Kidney (tissue), 22 donors: ENCODE measurements at places on chromosomes 16 and 17. TPM values are rescaled to one million over a fixed set of nuclear protein-coding genes. Genes with fewer than 3 reads are reported as not detected.
A peak's percentile ranks its signal among the peaks of the same experiment; 100 is the strongest.

DNA sequence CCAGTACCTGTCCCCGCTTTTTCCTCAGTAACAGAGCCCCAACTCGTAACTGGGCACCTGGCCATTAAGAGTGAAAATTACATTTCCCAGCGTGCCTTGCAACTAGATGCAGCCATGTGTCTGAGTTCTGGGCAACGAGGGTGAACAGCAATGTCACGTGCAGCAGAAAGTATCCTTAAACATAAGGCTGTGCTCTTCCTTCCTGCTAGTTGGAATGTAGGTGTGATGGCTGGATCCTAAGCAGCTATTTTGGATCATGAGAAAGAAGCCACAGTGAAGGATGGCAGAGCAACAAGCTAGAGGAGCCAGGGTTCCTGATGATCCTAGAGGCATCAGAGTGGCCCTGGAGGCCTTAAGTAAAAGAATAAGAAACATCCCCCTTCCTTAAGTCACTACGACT is 36.0 kb downstream of the ACTG1 start:
- no peak overlapping the region for H3K4me3 ChIP-seq
- H3K27me3 ChIP-seq: no peaks in the 10 kb centered on the region
- H3K36me3 ChIP-seq: no peaks in the 10 kb centered on the region
- no peaks in the 10 kb centered on the region for H3K4me1 ChIP-seq
- H3K27ac ChIP-seq: no peak overlapping the region
- no peak for DNase-seq

DNA sequence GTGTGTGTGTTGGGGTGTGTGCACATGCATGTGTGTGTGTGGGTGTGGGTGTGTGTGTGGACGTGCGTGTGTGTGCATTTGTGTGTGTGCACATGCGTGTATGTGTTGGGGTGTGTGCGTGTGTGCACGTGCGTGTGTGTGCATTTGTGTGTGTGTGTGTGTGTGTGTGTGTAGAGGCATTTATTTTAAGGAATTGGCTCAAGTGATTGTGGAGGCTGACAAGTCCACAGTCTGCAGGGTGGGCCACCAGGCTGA is 37.9 kb upstream of the JPH3 start:
- DNase-seq: no peak
- no peak overlapping the region for H3K4me3 ChIP-seq
- no peak overlapping the region for H3K27ac ChIP-seq
- no peaks in the 10 kb centered on the region for H3K36me3 ChIP-seq
- peaks cover 6% of the 10 kb centered on the region for H3K4me1 ChIP-seq

DNA sequence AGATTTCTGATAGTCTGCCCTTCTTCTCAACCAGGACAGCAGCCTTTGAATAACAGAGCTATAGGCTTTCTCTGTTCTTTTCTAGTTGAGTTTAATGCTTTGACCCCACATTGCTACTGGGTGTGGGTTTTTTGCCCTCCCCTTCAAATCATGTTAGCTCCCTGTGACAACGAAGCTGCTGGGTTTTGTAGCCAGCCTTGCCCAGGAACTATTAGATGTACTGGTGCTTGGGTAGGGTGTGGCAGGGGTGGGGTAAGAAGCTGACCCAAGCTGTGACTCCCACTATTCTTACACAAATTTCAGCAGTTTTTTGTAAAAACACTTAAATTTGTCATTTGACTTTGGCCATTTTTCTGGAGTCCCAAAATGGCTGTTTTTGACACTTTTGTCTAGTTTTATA is 69.7 kb downstream of the NLK start:
- H3K36me3 ChIP-seq: no peaks in the 10 kb centered on the region
- H3K4me3 ChIP-seq: no peak overlapping the region
- peaks cover 19% of the 10 kb centered on the region for H3K4me1 ChIP-seq
- DNase-seq: no peak

The CA7 gene
- polyA plus RNA-seq: not detected

DNA sequence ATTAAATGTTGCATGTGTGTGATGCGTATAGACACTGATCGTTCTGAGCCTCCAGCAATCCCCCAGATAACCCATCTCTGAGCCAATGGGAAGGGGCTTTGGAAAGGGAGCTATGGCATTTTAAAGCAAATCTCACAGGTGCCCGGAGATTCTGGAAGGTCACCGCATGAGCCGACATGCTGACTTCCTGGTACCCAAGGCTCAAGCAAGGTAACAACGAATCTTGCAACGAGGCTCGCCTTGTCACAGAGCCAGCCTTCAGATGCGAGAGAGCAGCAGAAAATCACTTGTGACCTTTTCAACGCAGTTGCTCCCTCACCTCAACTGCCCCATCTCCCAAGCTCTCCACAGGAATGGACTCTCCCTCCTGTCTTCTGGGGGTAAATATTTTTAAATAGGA is 154.8 kb upstream of the CDH5 start:
- no peak overlapping the region for H3K27ac ChIP-seq
- no peaks in the 10 kb centered on the region for H3K36me3 ChIP-seq
- no peaks in the 10 kb centered on the region for H3K27me3 ChIP-seq

The NAGS gene
- polyA plus RNA-seq: 8.7 TPM

The RNU2-1 gene
- not detected for polyA plus RNA-seq

DNA sequence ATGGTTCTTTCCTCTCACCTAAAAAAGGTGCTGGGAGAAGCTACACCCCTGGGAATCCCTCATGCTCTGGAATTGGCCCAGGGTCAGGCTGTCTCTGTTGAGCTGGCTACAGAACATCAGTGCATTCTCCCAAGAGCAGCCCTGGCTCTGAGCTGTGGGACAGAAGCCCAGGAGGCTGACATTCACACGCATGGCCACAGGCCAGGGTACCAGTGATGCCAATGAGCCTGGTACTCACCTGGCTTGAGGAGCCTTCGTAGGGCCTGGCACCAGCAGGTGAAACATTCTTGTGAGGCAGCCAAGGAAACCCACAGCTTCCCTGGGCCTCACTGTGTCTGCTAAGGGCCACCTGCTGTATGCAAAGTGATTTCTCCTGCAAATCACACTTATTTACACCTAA is 121.7 kb upstream of the CCL2 start:
- H3K27ac ChIP-seq: no peak overlapping the region
- H3K27me3 ChIP-seq: no peaks in the 10 kb centered on the region
- no peaks in the 10 kb centered on the region for H3K36me3 ChIP-seq
- no peaks in the 10 kb centered on the region for H3K4me1 ChIP-seq
- H3K4me3 ChIP-seq: no peak overlapping the region
- no peak for DNase-seq

- no peak overlapping the region for H3K4me3 ChIP-seq
- DNase-seq: no peak
- no peaks in the 10 kb centered on the region for H3K4me1 ChIP-seq
- no peak overlapping the region for H3K27ac ChIP-seq
- no peaks in the 10 kb centered on the region for H3K27me3 ChIP-seq
- no peaks in the 10 kb centered on the region for H3K36me3 ChIP-seq
Observed at GRCh38 chr17:69960755-69961154, 114.3 kb upstream of the KCNJ16 start.

DNA sequence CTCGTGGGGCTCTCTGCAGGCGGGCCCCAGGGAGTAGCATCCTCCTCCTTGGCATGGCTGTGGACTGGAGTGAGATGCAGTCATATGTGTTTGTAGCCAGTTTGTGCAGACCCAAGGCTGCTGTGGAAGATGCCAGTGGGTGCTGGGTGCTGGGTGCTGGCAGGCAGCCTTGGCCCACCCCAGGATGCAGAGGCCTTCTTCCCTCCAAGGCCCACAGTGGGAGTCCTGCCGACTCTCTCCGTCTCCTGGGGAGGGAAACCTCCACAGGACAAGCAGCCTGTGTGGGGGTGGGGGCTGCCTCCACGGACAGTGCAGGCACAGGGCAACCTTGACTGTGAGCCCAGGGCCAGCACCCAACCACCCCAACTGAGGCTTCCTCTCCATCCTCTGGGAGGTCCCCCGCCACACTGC is 13.8 kb upstream of the TMEM92 start:
- no peaks in the 10 kb centered on the region for H3K4me1 ChIP-seq
- H3K4me3 ChIP-seq: no peak overlapping the region
- H3K27me3 ChIP-seq: no peaks in the 10 kb centered on the region
- no peak for DNase-seq

- no peak for DNase-seq
- H3K27me3 ChIP-seq: no peaks in the 10 kb centered on the region
- H3K27ac ChIP-seq: peak overlapping the region; percentile 74
- H3K4me1 ChIP-seq: peaks cover 4% of the 10 kb centered on the region
- H3K36me3 ChIP-seq: no peaks in the 10 kb centered on the region
Observed at GRCh38 chr16:79437764-79438751, 162.5 kb downstream of the MAF start.

DNA sequence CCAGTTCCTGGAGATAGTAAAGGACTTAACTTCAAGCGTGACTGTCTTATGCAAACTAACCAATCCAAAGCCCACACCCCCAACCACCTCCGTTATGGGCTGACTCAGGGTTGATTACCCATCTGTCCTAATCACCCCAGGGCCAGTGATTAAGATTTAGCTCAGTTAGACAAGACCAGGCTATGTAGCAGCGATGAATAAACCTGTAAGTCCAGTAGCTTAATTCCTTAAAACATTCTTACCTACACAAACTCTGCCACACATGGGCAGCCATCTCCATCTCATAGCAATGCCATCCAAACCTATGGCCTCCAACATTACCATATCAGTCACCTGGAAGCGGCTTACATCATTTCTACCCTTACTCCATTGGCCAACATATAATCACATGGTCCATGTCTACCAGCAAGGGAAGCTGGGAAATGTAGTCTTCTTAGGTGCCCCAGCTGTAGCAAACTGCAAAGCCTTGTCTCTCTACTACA is 266.7 kb downstream of the SHISA9 start:
- no peak overlapping the region for H3K4me3 ChIP-seq
- H3K36me3 ChIP-seq: no peaks in the 10 kb centered on the region
- H3K4me1 ChIP-seq: no peaks in the 10 kb centered on the region
- H3K27ac ChIP-seq: no peak overlapping the region
- H3K27me3 ChIP-seq: no peaks in the 10 kb centered on the region
- peak; percentile 67 for DNase-seq

The DHRS7C gene
- not detected for polyA plus RNA-seq

DNA sequence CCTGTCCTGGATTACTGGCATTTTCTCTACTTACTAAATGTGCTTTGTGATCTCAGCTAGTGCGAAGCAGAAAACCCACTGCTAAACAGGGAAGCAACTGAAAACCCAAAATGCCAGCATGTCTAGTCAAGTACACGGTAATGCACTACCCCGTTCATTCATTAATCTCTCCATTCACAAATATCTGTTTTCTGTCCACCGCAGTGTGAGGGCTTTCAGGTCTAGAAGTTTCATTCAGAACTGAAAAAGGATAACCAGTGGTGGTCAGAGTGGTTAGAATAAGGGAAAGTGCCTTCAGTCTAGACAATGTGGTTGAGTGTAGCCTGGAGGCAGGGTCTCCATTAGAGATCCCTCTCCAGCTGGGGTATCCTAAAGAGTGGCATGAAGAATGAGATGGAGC is 68.3 kb downstream of the C17orf67 start:
- no peak overlapping the region for H3K4me3 ChIP-seq
- no peak for DNase-seq
- H3K4me1 ChIP-seq: no peaks in the 10 kb centered on the region
- no peaks in the 10 kb centered on the region for H3K36me3 ChIP-seq
- no peak overlapping the region for H3K27ac ChIP-seq

DNA sequence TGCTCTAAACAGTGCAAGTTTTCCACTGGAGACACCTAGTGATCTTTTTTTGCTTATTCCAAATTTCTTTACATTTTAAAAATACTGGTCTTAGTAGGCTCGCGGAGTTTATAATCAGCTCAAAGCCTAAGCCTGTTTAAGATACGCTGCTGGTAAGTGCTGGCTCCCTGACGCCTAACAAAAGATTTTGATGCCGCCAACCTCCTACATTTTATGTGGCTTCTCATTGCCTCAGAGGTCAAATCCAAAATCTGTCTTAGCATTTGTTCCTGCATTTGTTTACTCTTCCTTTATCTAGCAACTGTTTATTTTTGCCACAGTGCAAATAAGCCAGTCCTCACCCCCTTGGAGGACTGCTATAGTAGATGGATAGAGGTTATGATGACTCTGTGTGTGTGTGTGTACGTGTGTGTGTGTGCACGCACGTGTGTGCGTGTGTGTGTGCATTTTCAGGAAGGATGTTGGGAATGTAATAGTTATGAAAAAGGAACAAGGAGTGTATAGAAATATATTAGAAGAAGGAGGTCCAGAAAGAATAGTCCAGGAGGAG is 24.8 kb downstream of the HS3ST3B1 start:
- DNase-seq: no peak
- H3K36me3 ChIP-seq: no peaks in the 10 kb centered on the region
- H3K27ac ChIP-seq: no peak overlapping the region

- DNase-seq: no peak
- no peak overlapping the region for H3K27ac ChIP-seq
- peaks cover 11% of the 10 kb centered on the region for H3K4me1 ChIP-seq
- H3K4me3 ChIP-seq: no peak overlapping the region
- H3K27me3 ChIP-seq: no peaks in the 10 kb centered on the region
- H3K36me3 ChIP-seq: no peaks in the 10 kb centered on the region
Observed at GRCh38 chr16:89604764-89605163, 8.7 kb upstream of the DPEP1 start.

DNA sequence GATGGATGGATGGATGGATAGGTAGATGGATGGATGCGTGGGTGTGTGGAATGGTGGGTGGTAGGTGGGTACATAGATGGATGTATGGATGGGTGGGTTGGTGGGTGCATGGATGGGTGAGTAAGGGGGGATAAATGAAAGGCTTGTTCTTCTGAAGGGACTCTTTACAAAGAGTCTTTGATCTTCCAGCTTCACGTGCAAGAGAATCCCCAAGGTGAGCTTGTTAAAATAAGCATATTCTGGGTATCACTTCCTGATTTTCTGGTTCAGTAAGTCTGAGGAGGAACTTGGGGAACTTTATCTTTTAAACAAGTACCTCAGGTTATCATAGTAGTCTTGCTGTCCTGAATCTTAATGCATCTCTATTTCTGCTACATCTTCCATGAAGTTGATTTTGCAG is 639.1 kb downstream of the MAF start:
- no peaks in the 10 kb centered on the region for H3K27me3 ChIP-seq
- no peak overlapping the region for H3K4me3 ChIP-seq
- H3K4me1 ChIP-seq: no peaks in the 10 kb centered on the region
- no peaks in the 10 kb centered on the region for H3K36me3 ChIP-seq
- no peak for DNase-seq
